ENCODE measurements at places on chromosomes 6 and 20.

DNA sequence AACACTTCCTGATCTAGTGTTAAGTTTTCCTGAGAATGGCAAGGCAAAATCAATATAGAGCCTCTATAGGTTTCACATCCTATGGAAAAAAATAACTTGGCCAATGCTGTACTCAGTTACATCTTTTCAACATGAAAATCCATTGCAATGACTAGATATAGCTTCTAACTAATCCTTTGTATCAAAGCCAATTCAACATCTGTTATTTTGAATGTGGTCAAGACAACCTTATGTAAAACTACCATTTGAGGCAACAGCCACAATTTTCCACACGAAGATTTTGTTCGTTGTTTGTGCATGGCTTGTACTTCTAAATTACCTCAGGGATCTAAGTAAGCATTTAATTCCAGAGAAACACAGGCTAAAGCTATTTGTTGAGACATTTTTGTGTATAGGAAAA lies 637.8 kb upstream of the EYS start:
- no peak for DNase-seq

DNA sequence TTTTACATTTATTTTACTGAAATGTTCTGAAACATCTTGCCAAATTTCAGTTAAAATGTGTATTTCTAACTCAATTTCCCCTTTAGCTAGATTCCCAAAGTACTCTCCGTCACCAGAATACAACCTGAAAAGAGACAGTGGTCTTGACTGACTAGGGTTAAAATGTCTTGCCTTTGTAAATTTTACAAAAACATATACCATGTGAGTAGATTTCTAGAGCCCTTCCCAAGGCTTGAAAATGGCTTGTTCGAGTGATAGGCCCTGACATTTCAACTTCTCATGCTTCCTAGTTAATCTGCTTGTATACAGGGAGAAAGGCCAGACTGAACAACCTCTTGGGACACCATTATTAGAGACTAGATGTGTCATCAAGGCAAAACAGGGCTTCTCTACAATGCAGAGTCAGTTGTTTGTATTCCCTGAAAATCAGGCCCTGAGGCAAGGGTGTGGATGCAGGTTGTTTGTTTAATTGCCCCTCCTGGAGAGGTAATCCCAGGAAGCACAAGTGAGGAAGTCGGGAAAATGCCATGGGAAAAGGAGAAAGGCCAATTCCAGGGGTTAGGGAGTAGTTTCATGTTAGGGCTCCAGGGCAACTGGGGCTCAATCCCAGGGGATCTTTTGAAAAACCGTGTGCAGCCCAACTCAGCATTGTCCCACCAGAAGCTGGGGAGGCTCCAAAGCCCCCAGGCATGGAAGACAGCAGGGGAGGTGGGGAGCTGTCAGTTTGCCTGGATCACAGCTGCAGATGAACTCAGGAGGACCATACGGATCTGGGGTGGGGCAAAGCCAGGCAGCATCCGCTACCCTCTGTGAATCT lies 11.6 kb upstream of the TFB1M start:
- no peak for DNase-seq

GRCh38 chr6:155193526-155193925 lies 70.3 kb upstream of the CLDN20 start:
- no peak for DNase-seq

DNA sequence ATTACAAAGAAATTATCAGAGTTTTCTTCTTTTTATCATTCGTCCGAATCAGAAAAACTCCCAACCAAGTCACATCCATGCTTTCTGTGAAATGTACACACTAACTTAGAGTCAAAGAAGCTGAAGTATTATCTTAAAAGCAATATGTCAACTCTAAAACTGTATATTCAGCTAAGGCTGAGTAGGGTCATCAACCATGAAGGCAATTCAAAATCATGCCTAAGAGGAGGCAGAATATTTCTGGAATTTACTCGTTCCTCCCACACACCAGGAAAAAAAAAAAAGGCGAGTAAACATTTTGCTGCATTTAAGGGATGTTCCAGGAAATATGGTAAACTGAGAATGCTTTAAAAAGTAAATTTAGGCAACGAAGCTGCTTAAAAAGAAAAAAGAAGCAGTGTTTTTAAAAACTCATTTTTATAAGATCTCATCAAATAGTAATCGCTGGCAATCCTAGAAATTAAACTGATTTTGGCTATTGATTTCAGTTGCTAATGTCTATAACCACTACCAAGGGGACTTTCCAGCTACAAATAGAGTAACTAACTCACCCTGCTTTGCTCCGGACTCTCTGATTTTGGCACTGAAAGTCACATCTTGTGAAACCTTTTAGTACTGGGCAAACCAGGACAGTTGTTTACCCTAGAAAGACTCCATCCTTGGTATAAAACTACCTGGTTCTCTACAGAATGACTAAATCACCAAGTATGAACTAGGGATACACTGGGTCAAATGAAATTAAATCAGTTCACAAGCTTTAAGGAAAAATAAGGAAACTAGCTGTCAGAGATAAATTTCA lies 82.8 kb downstream of the MBOAT1 start:
- DNase-seq, result no peak

DNA sequence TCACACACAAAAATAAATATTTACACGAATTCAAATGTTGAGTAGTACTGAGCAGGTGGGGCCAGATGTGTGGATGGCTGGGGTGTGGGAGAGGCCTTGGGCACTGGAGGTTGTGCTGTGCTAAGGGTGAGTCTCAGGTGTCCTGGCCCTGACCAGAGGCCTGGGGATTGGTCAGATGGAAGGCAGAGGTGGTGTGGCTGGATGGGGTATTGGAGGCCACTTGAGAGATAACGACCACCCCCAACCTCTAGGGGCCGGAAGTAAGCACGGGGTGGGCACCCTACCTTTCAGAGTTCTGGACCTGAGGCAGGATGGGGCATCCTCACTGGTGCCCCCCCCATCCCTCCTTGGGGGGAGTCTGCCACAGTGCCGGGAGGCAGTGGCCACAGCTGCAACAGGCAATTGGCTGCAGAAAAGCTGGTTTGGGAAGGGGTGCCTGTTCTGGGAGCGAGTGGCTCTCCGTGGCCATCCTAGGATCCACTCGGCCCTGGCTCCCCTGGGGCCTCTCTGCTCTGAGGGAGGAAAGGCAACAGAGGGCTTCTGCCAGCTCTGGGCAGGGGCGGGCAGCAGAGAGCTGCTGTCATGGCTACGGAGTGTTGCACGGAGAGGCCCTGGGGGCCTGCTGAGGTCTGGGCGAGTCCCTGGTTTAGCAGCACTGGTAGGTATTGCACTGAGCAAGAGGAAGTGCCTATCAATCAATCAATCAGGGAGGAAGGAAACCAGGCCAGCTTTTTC lies 87.6 kb downstream of the ASXL1 start:
- DNase-seq, result no peak

DNA sequence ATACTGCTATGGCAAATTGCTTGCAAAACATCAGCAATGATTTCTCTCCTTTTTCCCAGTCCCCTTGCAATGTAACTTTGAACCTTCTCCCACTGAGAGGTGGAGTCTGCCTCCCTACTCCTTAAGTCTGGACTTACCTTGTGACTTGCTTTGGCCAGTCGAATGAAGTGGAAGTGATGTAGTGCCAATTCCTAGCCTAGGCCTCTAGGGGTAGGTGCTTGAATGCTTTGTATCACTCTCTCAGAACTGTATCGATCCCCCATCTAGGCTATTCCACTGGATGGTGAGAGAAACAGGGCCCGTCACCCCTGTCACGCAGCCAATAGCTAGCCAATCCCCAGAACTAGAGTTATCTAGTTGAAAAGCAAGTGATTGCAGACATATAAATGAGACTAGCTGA lies 238.6 kb downstream of the BTBD3 start:
- no peak for DNase-seq

DNA sequence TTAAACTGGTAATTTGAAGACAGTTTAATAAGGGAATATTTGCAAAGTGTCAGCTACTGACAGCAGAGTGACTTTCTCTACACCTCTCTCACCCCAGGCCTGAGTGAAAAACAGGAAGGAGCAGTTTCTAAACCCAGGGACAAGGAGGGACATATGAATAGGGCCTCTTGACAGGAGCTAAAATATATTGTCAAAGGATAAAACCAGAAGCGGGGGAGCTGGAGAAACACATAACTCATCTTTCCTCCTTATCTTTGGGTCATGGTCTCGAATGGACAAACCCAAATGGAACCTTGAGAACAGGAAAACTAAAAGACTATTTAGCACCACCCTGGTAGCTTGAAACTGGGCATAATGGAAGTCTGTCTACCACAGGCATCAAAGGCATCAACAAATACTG lies 197.5 kb upstream of the FOXA2 start:
- DNase-seq, result no peak

DNA sequence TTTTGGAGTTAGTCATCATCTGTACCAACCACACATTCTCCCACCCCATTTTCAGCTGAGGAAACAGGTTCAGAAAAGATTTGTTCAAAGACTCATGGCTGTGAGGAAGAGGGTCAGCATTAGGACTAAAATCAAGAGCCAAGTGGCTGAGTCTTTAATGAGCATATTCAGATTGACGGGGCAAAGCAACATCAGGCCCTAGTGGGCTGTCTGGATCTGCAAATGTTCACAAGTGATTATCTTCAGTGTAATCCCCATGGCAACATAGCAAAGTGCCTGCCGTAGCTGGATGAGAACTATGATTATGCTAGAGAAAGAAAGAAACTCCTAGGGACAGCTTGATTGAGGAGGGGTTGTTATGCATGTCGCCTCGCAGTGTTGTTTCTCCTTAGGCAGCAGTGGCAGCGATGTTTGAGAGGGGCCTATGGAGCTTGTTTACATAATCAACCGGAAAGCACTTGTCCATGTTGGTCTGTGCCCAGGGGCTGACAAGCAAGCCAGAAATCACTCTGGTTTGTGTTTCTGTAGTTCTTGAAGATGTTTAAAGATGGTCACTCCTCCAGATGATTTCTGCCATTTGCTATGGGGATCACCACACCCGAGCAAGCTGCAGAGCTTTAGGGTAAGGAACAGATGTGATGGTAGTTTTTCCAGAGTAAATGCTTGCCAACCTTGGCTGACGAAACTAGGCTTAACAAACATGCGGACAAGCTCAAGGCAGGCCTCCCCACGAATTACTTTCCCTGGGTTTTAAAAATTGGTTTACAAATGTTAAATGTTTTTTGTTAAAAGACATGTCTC lies 124.3 kb upstream of the MLIP start:
- DNase-seq, result no peak

DNA sequence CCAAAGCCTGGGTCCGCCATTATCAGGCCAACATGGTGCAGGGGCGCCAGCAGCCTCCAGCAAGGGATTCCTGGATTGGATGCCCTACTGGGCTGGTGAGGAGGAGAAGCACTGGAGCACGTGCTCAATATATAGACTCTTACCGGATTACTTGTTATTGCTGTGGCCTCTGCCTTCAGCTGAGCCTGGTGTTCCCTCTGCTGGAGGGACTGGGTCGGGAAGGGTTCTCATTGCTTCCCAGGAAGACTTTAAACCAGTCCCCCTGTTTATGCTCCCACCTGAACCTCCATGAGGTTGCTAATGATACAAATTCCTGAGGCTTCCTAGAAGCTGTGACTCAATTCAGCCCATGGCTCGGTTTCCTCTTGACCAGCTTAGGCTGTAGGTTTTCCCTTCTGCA lies 186.7 kb upstream of the ARID1B start:
- DNase-seq, result no peak

GRCh38 chr6:112183271-112183671 lies 71.1 kb downstream of the LAMA4 start:
- DNase-seq, result no peak

DNA sequence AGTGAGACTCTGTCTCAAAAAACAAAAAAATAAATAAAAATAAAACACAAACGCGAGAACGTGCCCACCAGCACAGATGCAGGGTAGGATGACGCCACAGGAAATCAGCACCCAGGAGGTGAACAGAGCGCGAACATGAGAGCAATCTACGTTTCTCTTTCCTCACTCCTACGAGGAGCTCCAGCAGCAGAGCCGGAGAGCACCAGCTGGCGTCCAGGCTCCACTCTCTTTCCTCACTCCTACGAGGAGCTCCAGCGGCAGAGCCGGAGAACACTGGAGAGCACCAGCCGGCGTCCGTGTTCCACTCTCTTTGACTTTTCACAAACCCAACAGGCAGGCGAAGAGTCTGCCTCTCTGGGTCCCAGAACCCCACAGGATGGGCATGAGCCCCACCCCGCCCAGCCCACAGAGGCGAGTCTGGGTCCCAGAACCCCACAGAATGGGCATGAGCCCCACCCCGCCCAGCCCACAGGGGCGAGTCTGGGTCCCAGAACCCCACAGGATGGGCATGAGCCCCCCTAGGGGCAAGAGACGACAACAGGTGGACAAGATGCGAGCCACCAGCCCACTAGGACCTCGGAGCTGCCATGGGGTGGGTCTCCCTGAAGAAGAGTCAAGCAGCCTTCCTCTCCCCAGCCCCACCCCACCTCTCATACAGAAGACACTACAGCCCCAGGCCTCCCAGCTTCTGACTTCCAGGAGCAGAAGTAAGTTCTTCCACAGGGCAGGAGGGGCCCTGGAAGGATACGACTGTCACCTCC lies 20.2 kb downstream of the ZBTB46 start:
- no peak for DNase-seq

GRCh38 chr20:50520222-50520880 lies 10.2 kb downstream of the PTPN1 start:
- no peak for DNase-seq

GRCh38 chr20:17870086-17870740 lies 98.4 kb downstream of the SNX5 start:
- DNase-seq, result no peak

DNA sequence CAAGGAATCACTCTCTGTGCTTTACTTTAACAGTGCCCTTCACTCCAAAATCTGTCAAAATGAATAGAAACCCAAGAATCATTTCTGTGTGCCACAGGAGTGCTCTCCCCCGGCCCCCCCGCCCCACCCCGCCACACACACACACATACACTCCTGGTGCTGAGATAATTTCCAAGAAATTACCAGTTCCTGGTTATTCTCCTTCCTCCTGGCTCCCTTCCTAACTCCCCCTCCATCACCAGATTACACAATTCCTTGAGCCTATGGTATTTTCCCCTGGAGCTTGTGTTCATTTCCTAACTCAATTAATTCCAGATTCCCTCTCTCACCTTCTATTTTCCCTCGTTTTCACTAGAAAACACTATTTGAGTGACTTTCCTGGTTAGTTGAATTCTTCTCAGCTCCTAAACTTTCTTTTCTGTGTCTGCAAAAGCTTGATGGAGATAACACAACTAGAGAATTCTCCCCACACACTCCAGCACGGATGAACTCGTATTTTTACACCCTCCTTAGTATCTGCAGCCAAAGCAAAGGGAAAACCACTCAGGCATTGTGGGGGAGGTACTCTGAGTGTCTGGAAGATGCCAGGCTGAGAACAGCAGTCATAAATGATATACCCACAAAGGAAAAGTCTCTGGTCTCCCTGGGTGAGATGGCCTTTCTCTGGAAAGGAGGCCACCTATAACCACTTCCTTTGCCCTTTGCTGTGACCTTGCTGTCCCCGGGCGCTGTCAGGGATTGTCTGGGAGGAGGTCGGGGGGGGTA lies 1.9 kb upstream of the SLC24A3 start:
- no peak for DNase-seq

- no peak for DNase-seq
Measured at GRCh38 chr6:113540466-113540865, 316.7 kb upstream of the MARCKS start.

DNA sequence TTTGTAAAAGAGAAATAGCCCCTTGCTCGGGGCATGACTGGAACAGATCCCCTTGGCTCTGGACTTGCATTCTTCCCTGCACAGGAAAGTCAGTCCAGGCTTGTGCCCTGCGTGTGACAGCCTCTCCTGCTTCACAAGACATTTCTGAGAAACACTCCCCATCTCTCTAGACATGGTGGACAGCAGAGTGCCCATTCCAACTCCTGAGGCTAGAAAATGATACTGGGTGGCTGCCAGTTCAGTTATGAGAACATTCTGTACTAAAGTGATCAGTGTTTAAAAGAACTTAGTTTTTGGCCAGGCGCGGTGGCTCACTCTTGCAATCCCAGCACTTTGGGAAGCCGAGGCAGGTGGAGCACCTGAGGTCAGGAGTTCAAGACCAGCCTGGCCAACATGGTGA lies 41.3 kb downstream of the TGM3 start:
- no peak for DNase-seq
